ENCODE measurements at places on chromosomes 7 and 10. TPM values are rescaled to one million over a fixed set of nuclear protein-coding genes. Genes with fewer than 3 reads are reported as not detected.

The LOXL4 gene
- 14.0 TPM for polyA plus RNA-seq

- DNase-seq = no peak
- H3K4me3 ChIP-seq = no peak overlapping the region
- no peaks in the 10 kb centered on the region for H3K36me3 ChIP-seq
- H3K27me3 ChIP-seq = no peaks in the 10 kb centered on the region
These were observed 671.7 kb downstream of the GATA3 start for GRCh38 chr10:8726084-8726778.

GRCh38 chr10:132151951-132152505 lies 34.7 kb upstream of the DPYSL4 start:
- H3K4me1 ChIP-seq = no peaks in the 10 kb centered on the region
- H3K27me3 ChIP-seq = no peaks in the 10 kb centered on the region
- no peaks in the 10 kb centered on the region for H3K36me3 ChIP-seq

DNA sequence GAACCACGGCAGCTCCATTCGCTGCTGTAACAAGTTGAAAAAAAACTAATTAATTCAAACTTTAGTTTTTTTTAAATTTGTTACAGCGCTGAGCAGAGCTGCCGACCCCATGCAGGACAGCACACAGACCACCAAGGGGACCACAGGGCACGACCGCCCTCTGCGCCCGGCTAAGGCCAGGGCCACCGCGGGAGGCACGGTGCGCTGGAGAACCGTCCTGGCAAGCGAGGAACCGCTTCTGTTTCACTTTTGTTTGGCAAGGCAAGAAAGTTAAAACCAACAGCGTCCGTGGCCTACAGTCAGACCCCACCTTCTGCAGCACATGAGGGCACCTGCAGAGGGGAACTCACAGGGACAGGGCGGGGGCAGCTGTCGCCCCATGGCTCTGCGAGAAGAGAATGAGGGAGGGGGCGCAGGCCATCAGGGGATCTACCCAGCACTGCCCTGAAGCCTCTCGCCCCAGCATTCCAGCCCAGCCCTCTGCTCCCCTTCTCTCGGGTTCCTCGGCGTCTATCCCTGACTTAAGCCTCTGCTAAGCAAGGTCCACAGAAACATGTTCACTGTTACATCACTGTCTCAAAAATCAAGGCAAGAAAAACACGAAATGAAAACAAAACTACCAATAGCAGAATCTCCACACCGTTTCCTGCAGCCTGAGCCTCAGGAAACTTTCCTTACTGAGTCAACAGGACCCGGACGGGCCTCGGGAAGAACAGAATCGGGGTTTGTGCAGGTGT lies 204.4 kb downstream of the DIP2C start:
- H3K27me3 ChIP-seq = no peaks in the 10 kb centered on the region
- H3K4me3 ChIP-seq = peak overlapping the region; percentile 2
- H3K27ac ChIP-seq = peak overlapping the region; percentile 21
- H3K36me3 ChIP-seq = no peaks in the 10 kb centered on the region
- H3K4me1 ChIP-seq = peaks cover 28% of the 10 kb centered on the region

The CFAP46 gene
- 59.0 TPM for polyA plus RNA-seq

GRCh38 chr7:91373111-91373800 lies 109.0 kb downstream of the FZD1 start:
- no peak overlapping the region for H3K4me3 ChIP-seq
- no peaks in the 10 kb centered on the region for H3K36me3 ChIP-seq
- no peak overlapping the region for H3K27ac ChIP-seq
- no peaks in the 10 kb centered on the region for H3K27me3 ChIP-seq
- no peaks in the 10 kb centered on the region for H3K4me1 ChIP-seq

The DPP6 gene
- 26.0 TPM for polyA plus RNA-seq

- no peaks in the 10 kb centered on the region for H3K4me1 ChIP-seq
- H3K27ac ChIP-seq = no peak overlapping the region
- no peak overlapping the region for H3K4me3 ChIP-seq
- no peaks in the 10 kb centered on the region for H3K27me3 ChIP-seq
- no peak for DNase-seq
These were observed 265.2 kb upstream of the LYZL1 start for GRCh38 chr10:29023678-29024077.

GRCh38 chr7:44980393-44981034 lies 1.7 kb upstream of the MYO1G start:
- peaks cover 9% of the 10 kb centered on the region for H3K4me1 ChIP-seq
- no peaks in the 10 kb centered on the region for H3K27me3 ChIP-seq
- H3K4me3 ChIP-seq = no peak overlapping the region
- no peaks in the 10 kb centered on the region for H3K36me3 ChIP-seq

GRCh38 chr7:81111358-81111757 lies 192.5 kb upstream of the SEMA3C start:
- no peaks in the 10 kb centered on the region for H3K27me3 ChIP-seq
- no peaks in the 10 kb centered on the region for H3K36me3 ChIP-seq
- H3K27ac ChIP-seq = no peak overlapping the region
- H3K4me1 ChIP-seq = no peaks in the 10 kb centered on the region

DNA sequence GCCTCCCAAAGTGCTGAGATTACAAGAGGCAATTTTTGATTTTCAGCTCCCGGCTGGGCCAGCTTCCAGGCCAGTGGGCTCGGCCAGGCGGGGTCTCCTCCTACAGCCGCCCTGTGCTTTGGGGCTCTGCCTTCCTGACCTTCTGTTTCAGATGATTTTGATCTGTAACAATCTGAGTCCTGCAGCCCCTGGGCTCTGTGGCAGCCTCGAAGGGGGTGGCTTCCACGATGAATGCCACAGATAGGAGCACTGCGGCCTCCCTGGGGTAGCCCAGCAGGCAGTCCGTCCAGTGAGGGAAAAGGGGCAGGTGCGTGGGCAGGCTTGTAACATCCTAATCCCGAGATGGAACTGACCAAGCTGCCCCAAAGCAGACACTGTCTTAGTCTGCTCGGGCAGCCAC lies 177.5 kb downstream of the DNAJB6 start:
- no peaks in the 10 kb centered on the region for H3K36me3 ChIP-seq
- no peak overlapping the region for H3K27ac ChIP-seq
- no peaks in the 10 kb centered on the region for H3K27me3 ChIP-seq
- DNase-seq = no peak
- no peak overlapping the region for H3K4me3 ChIP-seq

The STARD3NL gene
- polyA plus RNA-seq = 66.1 TPM

DNA sequence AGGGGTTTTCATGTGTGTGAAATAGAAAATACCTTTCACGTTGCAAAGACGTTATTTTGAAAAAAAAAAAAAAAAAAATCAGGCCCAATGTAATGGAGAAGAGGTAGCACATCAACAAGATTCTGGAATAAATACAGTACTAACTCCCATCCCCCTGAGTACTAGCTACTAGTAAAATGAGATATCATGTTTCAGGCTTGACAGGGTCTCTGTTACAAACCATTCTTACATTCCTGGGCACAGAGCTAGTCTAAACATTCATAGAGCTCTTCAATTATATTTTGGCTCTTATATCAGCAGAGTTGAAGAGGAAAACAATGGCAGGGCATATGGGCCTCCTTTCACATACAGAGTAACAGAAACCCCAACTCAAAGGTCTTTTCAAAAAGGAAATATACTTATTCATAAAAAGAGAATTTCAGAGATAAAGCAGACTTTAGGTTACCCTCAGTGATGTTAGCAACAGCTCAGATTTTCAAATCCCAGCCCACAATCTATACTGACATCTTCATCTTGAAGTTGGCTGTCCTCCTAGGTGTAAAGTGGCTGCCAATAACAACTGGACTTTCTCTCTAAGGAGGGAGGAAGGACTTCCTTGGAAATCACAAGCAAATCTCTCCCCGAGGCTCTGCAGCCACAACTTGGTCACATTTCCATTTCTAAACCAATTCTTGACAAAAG lies 18.6 kb downstream of the C7orf33 start:
- no peaks in the 10 kb centered on the region for H3K27me3 ChIP-seq
- DNase-seq = no peak
- H3K4me3 ChIP-seq = no peak overlapping the region
- no peaks in the 10 kb centered on the region for H3K36me3 ChIP-seq
- no peak overlapping the region for H3K27ac ChIP-seq

The CACNA2D1 gene
- 5.4 TPM for polyA plus RNA-seq

- H3K27me3 ChIP-seq = no peaks in the 10 kb centered on the region
- H3K4me1 ChIP-seq = no peaks in the 10 kb centered on the region
- peak; percentile 93 for DNase-seq
- peak overlapping the region; percentile 72 for H3K4me3 ChIP-seq
These were observed 40.2 kb upstream of the FOXK1 start for GRCh38 chr7:4641667-4642467.

- peak overlapping the region; percentile 75 for H3K4me3 ChIP-seq
- H3K36me3 ChIP-seq = no peaks in the 10 kb centered on the region
- H3K4me1 ChIP-seq = no peaks in the 10 kb centered on the region
- H3K27me3 ChIP-seq = no peaks in the 10 kb centered on the region
These were observed 1.3 kb upstream of the KIF11 start for GRCh38 chr10:92591550-92592022.

The ANKRD30A gene
- polyA plus RNA-seq = 1.2 TPM

- no peaks in the 10 kb centered on the region for H3K27me3 ChIP-seq
- H3K36me3 ChIP-seq = no peaks in the 10 kb centered on the region
- no peak overlapping the region for H3K4me3 ChIP-seq
- H3K4me1 ChIP-seq = no peaks in the 10 kb centered on the region
- DNase-seq = no peak
These were observed 85.7 kb upstream of the GPR26 start for GRCh38 chr10:123580426-123580825.

The NUB1 gene
- 140 TPM for polyA plus RNA-seq

GRCh38 chr7:104415700-104416099 lies 87.3 kb downstream of the LHFPL3 start:
- DNase-seq = no peak
- no peaks in the 10 kb centered on the region for H3K4me1 ChIP-seq
- no peaks in the 10 kb centered on the region for H3K27me3 ChIP-seq
- H3K4me3 ChIP-seq = no peak overlapping the region
- H3K36me3 ChIP-seq = no peaks in the 10 kb centered on the region

DNA sequence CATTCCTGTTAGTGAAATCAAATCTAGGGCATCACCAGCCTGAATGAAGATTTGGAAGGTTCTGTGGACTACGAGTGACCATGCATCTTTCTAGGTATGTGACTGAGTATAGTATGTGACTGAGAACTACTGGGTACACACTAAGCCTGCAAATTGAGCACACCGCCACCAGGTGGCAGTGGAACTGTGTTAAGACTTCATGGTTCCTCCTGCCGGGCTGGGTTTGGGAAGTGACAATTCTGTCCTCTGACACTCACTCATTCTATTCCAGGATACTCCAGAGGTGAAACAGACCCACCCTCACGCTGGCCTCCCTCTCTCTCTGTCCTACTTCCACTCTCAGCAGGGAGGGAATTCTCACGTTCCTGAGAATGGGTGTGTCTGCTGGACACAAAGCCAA lies 84.0 kb upstream of the TMEM248 start:
- H3K27me3 ChIP-seq = no peaks in the 10 kb centered on the region
- no peaks in the 10 kb centered on the region for H3K36me3 ChIP-seq
- DNase-seq = peak; percentile 50
- no peak overlapping the region for H3K27ac ChIP-seq

DNA sequence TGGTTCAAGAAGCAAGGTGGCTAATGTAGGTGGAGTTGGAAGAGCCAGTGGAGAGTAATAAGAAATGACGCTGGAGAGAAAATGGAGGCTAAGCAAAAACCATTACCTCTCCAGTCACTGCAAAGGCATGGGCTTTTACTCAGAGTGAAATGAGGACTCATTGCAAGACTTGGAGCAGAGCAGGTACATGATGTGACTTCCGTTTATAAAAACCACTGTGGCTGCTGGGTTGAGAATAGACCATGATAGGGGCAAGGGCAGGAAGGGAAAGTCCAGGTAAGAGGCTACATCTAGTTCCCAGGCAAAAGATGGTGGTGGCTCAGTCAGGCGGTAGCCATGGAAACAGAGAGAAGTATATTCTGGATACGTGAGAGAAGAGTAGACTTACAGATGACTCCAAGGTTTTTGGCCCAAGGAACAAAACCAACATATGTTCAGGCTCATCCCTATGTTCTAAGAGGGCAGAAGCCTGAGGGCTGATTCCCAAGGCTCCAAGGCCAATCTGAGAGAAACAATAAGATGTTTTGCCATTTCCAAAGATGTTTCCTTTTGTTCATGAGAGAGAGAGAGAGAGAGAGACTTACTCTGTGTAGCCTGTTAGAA lies 21.5 kb upstream of the PDE1C start:
- no peaks in the 10 kb centered on the region for H3K36me3 ChIP-seq
- no peak for DNase-seq
- no peak overlapping the region for H3K4me3 ChIP-seq
- H3K27ac ChIP-seq = no peak overlapping the region
- no peaks in the 10 kb centered on the region for H3K27me3 ChIP-seq

DNA sequence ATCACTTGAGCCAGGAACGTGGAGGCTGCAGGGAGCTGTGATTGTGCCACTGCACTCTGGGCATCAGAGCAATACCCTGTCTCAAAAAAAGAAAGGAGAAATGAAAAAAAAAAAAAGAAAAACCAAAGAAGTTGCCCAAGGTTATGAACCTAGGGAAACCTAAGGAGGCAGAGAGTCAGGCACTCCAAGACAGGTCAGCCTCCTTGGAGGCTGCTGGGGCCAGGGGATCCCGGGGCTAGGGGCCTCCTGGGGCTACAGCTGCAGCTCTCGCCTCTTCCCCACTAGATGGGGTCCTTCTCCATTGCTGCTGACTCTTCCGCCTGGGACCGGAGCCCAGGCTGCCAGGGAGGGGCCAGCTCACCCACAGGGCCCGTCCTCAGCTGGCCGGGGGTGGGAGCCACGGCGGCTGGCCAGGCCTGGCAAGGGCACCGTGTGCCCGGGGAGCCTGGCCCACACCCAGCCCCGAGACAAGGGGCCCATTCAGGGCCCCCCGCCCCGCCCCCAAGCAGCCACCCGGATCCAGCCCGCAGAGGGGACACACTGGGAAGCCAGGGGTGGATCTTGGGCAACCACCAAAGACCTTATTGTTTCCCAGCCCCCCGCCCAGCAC lies 1.7 kb upstream of the SPACDR start:
- no peaks in the 10 kb centered on the region for H3K36me3 ChIP-seq
- H3K27me3 ChIP-seq = no peaks in the 10 kb centered on the region
- peak overlapping the region; percentile 63 for H3K27ac ChIP-seq
- peak; percentile 89 for DNase-seq
- peaks cover 24% of the 10 kb centered on the region for H3K4me1 ChIP-seq

DNA sequence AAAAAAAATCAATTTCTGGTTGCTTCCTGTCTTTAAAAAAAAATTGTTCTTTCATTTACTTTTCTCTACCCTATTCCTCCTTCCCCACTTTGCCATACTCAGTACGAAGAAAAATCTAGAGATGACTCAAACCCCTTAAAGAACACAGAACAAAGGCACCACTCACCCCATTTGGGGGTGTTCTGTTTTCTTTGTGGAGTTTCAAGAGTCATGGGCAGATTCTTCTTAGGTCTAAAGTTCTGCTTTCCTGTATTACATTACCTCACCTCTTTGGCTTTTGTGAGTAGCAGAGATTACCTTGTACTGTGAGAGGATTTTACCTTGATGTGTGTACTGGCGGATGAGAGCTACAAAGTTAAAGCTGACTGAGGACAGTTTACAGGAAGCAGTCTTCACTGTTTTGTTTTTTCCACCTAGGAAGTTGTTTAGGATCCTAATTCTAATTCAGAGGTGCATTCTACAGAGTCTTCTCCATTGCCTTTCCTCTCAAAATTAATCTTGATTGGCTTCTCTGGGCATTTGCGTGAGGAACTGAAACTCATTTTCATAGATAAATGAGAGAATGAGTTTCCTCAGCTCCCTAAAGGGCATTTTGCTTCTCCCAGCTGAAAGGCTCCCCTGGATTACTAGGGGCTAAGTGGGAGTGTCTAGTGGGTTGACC lies 20.7 kb downstream of the AVL9 start:
- H3K36me3 ChIP-seq = no peaks in the 10 kb centered on the region
- H3K27ac ChIP-seq = no peak overlapping the region
- H3K4me1 ChIP-seq = no peaks in the 10 kb centered on the region
